ENCODE measurements at places on chromosomes 12 and 14.

GRCh38 chr12:1559676-1560091, 34.7 kb downstream of the FBXL14 start:
- DNase-seq = no peak

- DNase-seq = no peak
These were observed 33.3 kb upstream of the C12orf50 start for GRCh38 chr12:88062474-88062873.

- DNase-seq = peak; percentile 14
These were observed 7.3 kb upstream of the C12orf50 start for GRCh38 chr12:88036353-88036965.

DNA sequence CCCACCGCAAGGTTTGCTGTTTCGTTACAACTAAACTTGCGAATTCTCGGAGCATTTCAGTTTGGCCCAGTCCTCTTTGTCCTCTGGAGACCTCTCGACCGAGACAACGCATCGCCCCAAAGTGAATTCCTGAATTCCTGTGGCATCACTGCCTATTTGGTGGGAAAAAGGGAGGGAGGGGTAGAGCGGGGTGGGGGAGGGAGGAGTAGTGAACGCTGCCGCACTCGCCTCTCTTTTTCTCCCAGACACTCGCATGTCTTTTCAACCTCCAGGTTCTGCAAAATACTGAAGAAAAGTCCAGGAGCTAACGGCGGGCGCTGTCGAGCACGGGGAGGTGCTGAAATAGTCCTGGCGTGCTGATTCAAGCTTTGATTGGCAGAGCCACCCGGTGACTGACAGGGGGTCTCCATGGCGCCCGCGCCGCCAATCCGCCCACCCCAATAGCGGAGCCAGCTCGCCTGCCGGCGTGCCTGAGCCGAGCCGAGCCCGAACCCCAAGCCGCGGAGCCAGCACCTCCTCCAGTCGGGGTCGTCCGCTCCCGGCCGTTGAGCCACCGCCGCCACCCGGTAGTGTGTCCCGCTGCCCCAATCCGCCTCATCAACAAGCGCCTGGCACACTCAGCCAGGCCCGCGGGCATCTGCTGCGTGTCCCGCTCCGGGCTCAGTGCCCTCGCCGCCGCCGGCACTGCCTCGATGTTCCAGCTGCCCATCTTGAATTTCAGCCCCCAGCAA, at the start of gene SIX6:
Gene SIX6 (plus strand): TSS at position 440 of the 731 bp plus-strand sequence. CDS start 253 bp downstream, at position 693.
- DNase-seq = no peak

GRCh38 chr12:59499774-59500173, 96.1 kb upstream of the SLC16A7 start:
- DNase-seq = peak; percentile 19

DNA sequence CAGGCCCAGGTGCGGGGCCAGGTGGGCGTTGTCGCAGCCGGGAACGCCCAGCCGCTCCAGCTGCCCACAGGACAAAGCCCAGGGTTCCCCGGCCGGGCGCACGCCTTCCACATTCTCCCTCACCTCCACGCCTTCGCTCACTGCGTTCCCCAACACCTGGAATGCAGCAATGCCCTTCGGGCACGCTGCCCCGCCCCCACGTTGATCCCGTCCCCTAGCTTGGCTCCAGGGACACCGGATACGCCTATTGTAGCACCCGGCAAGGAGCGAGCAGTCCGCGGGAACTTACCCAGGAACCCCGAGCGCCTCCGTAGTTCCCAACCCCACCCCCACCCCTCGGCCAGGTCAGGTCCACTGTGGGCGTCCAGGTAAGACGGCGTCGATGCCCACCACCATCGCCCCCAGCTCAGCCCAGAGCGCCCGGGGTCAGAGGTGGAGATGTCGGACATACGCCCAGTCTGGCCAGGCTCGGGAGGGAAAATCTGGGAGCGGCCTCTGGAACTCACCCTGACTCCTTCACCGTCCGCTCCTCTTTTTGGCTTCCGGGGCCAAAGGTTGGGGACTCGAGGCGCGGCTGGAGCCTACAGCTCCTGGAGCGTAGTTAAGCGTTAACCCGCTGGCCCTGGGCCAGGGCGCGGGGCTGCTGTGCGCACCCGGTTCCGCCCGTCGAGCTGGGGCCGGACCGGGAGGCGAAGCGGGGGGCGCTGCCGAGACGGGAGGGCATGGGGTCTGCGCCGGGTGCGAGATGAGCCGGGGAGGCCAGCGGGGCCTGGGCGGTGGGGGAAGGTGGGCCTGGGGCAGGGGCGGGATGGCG, 594 bp upstream of the CEP170B start:
- no peak for DNase-seq

GRCh38 chr14:71166180-71166837, 259.1 kb downstream of the PCNX1 start:
- DNase-seq = no peak

- DNase-seq = no peak
These were observed 17.8 kb downstream of the GPR132 start for GRCh38 chr14:105047283-105048016.

- no peak for DNase-seq
These were observed 5.1 kb downstream of the DPPA3 start for GRCh38 chr12:7716381-7716780.

All from activated CD4-positive, alpha-beta T cell treated with anti-CD3 and anti-CD28 coated beads, Interleukin-2, Interleukin-4, amounts not matched to agents 100 ng/mL and 50 ng/mL, durations not matched to agents 16 hours and 8 hours (primary cell).